ENCODE measurements at places on chromosomes 7 and 10.

DNA sequence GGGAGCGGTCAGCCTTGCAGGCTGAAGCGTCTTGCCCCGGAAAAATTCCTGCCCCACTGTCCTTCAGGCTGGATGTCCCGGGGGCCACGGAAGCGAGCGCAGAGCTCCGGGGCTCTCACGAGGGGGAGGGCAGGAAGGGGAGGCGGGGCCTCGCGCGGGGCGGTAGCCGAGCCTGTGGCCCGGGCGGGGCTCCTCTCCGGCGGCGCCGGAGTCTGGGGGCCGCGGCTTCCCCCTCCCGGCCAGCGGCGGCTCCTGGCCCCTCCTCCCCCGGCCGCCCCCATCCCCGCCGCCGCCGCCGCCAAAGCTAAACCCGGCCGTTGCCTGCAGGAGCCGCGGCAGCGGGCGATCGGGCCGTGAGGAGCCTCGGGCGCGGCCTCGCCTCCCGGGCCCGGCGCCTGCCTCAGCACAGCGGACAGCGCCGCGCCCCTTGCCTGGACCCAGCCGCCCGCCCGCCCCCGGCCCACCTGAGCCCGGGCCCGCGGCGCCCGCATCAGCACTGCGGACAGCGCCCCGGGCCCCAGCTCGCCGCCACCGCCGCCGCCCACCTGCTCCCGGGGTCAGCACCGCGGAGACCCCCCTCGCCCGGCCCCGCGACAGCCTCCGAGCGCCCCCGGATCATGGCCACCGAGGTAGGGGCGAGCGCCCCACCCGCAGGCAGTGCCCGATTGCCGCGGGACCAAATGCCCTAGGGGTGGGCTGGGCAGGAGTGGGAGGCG lies at the start of gene GOLGA7B:
Gene GOLGA7B (plus strand): TSS at position 157 of the 716 bp plus-strand sequence. CDS start 461 bp downstream, at position 618.
- DNase-seq: peak; percentile 52

DNA sequence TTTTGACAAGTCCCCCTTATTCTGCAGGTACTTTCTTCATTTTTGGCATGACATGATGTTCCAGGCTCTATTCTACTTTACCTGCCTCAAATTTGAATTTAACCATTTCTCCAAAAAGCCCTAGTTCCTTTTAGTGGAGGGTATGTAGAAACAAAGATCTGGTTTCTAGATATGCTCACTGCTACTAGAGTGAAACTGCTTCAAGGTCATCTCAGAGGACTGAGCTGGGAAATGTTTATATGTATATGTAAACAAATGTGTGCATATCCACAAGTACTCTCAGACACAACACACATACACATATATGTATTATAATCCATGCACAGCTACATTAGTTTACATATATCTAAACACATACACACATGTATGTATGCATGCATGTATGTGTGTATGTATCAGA lies 69.1 kb downstream of the ICA1 start:
- DNase-seq: no peak

GRCh38 chr7:81810476-81811155 lies 40.8 kb upstream of the HGF start:
- DNase-seq: no peak

GRCh38 chr7:81618396-81619014 lies 151.3 kb downstream of the HGF start:
- no peak for DNase-seq

- no peak for DNase-seq
Observed at GRCh38 chr10:96671211-96671890, 49.0 kb downstream of the PIK3AP1 start.

- no peak for DNase-seq
Observed at GRCh38 chr10:46096446-46096845, 50.4 kb upstream of the MSMB start.

DNA sequence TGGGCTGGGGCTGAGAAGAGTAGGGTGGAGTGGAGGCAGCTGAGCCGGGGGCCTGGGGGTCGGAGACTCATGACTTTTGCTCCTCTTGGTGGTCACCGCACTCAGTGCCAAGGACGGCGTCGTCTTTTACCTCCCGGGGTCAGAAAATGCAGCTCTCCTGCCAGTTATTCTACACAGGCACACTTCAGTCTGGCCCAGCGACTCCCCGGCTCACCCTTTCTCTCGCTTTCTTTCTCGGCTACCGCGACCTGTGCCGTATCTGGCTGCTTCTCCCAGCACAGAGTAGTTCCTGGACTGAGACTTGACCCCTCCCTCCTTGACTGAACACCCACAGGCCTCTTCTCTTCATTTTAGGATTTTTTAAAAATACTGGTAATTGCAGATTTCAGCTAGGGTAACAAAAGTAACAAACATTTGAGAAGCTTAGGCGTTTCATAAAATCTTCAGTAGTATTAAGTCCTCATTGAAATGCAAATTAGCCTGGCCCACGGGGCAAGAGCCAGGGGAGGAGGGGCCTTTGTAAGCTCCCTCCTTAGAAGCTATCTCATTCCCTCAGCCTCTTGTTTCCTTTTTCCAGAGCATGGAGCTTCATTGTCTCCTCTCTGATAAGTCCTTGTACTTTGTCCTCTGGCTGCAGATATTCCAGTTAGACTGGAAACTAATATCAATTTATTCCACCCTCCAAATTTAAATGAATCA lies 1.1 kb upstream of the PRLHR start:
- DNase-seq: no peak

GRCh38 chr10:7317786-7318446 lies 92.9 kb downstream of the SFMBT2 start:
- no peak for DNase-seq

GRCh38 chr10:34813626-34814222 lies 1.4 kb downstream of the PARD3 start:
- DNase-seq: no peak

DNA sequence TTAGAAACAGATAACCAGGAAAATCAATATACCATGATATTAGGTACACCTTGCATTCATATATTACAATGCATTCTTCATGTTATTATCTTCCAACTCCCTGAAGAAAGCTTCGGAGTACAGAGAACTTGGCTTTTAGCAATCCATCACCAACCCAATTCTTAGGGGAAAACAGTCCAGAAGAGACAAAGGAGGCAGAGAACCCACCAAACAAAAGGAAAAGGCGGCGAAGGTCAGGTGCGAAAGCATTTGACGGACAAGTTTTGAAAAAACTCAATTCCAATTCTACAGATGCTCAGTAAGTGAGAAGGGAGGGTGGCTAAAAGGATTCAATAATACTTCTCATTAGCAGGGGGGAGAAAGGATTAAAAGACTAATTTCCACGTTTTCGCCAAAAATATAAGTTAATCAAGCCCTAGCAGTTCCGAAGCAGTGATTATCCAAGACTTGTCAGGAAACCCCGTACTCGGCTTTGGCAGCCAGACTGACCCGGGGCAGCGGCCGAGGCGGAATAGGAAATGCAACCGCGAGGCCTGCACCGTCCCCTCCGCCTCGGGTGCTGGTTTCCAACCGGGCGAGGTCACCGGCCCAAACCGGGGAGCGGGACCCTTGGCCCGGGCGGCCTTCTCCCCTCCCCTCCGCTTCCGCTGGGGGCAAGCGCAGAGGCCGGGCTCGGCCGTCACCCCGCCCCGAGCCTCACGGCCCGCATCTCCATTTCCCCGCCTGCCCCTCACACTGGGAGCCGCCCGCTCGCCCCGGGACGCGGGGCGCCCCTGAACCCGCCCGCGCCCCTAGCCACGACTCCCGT lies 747 bp downstream of the GDI2 start:
- DNase-seq: peak; percentile 12

GRCh38 chr7:131606346-131607290 lies 50.2 kb upstream of the PODXL start:
- DNase-seq: no peak

GRCh38 chr10:129697463-129698247 lies 230.6 kb downstream of the MGMT start:
- no peak for DNase-seq
